NCI-H1092 (cell line): ENCODE measurements at places on chromosomes 12 and 14.

GRCh38 chr14:95387826-95388445, 68.2 kb upstream of the CLMN start:
- DNase-seq = no peak

GRCh38 chr12:13183620-13184019, 12.9 kb upstream of the EMP1 start:
- DNase-seq = no peak

GRCh38 chr14:36515105-36515593, 4.9 kb downstream of the NKX2-1 start:
- peak; percentile 78 for DNase-seq

DNA sequence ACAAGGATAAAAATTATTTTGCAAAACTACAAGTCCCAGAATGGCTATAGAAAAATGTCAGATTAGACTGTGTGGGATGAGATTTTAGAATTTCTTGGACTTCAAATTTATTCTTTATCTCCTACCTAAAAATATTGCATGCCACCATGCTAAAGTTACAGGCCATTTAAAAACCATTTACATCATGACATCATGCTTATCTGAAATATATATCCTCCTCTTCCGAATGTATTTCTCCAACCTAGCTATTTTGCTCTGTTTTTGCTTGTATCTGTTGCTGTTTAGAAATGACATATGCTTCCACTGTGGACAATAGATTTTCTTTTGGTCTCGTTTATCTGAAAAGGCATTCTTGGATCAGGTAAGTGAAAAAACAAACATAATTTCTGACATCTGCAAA, 471.7 kb downstream of the LRFN5 start:
- no peak for DNase-seq

DNA sequence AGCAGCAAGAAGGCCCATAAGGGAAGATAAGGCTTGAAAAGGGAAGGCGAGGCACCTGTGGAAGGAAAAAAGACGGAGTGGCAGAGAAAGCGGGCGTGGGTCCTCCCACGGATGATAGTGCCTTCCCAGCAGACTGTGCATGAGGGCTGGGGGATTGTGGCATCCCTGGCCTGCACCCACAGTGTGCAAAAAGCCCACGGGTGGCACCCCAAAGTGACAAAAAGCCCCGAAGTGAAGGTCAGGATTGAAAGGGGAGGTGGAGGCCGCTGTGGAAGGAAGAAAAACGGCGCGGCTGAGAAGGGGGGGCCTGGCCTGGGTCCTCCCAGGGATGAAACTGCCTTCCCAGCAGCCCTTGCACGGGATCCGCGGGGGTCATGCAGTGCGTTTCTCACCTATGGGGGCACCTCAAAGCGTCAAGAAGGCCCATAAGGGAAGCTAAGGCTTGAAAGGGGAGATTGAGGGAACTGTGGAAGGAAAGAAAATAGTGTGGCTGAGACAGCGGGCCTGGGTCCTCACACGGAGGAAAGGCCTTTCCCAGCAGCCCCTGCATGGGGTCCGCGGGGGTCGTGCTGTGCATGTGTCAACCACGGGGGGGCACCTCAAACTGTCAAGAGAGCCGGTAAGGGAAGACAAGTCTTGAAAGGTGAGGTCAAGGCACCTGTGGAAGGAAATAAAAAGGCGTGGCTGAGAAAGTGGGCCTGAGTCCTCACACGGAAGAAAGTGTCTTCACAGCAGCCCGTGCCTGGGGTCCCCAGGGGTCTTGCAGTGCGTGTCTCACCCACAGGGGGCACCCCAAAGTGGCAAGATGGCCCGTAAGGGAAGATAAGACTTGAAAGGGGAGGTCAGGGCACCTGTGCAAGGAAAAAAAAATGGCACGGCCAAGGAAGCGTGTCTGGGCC, 274.1 kb downstream of the ALG10 start:
- DNase-seq = no peak

DNA sequence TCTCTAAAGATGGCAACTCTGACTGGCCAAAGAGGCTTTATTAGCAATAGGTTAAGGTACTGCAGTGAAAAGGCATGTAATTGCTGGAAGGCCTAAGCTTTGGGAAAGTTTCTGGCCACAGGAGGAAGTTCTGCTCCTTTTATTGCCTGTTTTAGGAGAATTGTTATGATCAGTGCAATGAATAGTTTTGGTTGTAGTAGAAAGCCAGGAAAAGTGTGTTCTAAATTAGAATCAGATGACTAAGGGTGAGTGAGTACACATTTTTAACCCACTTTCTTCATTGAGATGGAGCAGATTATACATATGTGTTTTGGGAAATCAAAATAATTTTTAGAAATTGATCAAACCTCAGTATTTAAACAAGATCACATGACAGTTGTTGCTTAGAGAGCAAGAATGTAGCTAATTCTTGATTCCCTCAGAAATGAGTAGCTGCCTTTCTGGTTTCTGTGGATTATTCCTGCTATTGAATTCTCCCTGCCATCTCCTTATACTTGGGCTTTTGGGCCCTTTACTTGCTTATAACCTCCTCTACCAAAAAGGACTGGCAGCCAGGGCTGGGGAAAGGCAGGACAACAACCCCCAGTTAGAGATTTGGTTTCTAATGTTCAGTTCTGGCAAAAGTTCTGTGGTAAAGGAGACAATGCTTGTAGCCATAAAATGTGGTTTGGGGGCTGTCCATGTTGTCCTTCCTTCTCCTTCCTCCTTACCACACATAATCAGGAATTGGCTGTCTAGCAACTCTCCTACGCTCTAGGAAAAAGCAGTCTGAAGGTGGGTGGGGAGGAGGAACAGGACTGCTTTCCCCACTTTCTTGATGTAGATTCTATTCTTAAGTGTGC, 217.1 kb downstream of the SLC38A4 start:
- no peak for DNase-seq

DNA sequence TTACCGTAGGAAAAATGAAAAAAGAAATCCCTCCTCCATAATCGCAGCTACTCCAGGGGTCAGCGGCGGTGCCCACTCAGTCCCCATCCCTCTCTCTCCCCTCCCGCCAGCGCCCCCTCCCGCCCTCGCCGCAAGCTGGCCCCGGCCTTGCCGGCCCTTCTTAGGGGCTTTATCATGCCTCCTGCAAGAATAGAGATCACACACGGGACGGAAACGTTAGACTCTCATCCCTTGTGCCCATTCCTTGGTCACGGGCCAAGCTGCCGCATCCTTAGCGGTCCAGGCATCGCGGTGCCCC, 692 bp upstream of the COX14 start:
- DNase-seq = no peak

DNA sequence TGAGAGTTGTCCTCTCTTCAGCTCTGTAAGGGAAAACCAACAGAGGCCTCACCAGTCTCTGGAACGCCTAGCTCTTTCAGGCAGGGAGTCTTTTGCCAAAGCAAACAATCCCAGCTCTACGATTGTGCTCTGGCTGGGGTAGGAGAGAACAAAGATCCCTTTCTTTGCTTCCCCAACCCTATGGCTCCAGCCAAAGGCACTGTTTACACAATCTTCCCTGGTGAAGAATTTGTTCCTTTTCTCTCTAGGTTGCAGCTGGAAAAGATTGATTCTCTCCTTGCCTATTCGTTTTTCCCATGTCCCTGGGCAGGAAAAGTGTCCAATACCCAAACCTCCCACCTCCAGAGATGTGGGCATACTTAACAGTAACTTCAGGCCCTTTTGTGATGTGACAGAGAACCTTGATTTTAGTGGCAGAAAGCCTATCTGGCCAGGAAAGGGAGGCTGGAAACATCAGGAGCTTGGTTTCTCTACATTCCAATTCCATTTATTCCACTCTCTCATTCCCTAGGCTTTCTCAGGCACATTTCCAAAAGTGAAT, 16.8 kb downstream of the ATP5MC2 start:
- DNase-seq = peak; percentile 87

DNA sequence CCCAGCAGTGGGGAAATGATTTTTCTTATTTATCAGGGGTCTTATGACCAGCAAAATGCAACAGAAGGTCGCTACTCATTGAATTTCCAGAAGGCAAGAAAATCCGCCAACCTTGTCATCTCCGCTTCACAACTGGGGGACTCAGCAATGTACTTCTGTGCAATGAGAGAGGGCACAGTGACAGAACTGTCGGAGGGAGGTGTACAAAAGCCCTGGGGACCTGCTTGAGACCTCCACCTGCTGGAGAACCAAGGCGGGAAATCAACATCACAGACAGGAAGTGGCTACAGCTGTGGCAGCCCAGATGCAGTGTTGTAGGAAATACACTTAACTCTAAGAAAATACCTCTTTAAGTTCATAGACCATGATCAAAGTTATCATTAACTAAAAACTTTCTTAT, 250.9 kb upstream of the OR4E1 start:
- no peak for DNase-seq

DNA sequence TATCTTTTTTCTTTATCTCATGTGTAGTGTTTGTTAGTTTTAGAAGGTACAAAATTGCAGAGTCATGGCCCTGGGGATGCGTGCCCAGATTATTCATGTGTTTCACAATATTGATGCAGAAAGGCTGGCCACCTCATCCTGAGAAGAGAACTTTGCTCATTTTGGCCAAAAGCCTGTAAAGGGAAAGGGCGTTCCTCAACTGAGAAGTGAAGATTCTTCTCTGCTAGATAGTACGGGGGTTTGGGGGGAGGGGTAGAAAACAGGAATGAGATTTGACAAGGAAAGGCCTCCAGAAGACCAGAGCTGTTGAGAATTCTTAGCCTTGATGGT, 1.7 kb downstream of the MGST1 start:
- no peak for DNase-seq

DNA sequence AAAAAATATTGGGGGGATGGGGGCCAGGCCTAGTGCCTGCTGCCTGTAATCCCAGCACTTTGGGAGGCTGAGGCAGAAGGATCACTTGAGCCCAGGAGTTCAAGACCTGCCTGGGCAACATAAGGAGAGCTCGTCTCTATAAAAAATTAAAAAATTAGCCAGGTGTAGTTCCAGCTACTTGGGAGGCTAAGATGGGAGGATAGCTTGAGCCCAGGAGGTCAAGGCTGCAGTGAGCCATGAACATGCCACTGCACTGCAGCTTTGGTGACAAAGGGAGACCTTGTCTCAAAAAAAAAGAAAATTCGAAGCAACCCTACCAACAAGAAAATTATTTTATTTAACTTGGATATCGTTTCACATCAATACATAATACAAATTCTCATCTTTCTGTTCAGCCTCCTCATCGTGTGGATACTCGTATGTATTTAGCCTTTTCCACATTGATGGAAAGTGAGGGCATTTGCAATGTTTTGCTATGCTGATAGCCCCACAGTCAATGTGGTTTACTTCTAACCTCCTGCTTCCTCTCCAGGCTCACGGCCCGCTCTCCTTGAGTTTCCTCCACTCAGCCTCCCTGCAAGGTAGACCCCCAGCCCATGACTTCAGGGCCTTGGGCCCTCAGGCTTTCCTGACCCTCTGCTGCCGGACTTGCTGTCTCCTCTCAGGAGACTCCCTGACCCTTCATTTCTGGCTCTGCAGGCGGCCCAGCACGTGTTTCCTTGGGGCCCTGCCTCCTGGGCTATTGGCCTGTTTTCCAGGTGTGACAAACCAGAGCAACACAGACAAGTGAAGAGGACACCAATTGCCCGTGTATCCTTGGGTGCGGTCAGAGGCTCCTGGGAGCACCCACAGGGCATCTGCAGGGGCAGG, 54.8 kb downstream of the NFKBIA start:
- DNase-seq = no peak

GRCh38 chr14:91750634-91751198, 18.8 kb upstream of the CATSPERB start:
- no peak for DNase-seq

- no peak for DNase-seq
These were observed 90.0 kb upstream of the TMEM263 start for GRCh38 chr12:106865683-106866082.

- no peak for DNase-seq
These were observed 201.9 kb upstream of the PRICKLE1 start for GRCh38 chr12:42791399-42791798.

- no peak for DNase-seq
These were observed 158.6 kb downstream of the ZNF664 start for GRCh38 chr12:124131659-124132058.

- DNase-seq = no peak
These were observed 28.3 kb downstream of the PSMA6 start for GRCh38 chr14:35320472-35320871.

- DNase-seq = no peak
These were observed 143.4 kb upstream of the C14orf180 start for GRCh38 chr14:104436047-104436591.

DNA sequence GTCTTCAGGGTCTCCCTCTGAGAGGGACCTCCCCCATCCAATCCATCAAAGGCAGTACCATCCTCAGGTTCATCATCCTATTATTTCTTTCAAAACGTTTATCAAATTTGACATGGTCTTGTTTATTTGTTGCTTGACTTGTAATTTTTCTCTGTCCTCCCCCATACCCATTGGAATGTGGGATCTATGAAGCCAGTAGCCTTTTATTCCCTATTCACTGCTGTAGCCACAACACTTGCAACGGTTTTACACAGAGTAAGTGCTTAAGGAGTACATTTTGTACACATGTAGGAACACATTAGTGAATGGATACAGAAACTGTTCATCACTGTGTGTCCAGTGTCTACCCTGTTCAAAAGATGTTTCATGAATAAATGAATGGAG, 41.5 kb downstream of the IGF1 start:
- no peak for DNase-seq

DNA sequence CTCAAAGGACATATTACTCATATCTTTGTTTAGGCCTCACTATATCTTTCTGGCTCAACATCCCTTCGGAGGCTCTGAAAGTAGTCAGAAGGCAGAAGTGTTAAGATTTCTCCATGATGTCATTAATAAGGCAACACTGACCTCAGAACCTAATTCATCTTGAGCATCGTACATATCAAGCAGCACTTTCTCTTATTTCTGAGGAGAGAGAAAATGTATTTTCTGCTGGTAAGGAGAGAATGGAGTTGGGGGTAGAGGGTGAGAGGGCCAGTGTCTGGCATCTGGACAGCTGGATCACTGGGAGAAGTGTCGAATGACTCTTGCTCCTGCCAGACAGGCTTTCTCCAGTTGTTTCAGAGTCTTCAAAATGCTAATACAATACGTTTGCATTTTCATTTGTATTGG, 213.2 kb upstream of the PRICKLE1 start:
- DNase-seq = no peak
